Activated B cell treated with CpG ODN at 0.5 μM for 24 hours (primary cell): ENCODE measurements at places on chromosomes 5 and 9. TPM values are rescaled to one million over a fixed set of nuclear protein-coding genes. Genes with fewer than 3 reads are reported as not detected.

GRCh38 chr5:149333711-149334443, 11.4 kb upstream of the GRPEL2 start:
- no peak for DNase-seq
- H3K4me3 ChIP-seq: no peak overlapping the region
- no peak overlapping the region for H3K27ac ChIP-seq
- no peaks in the 10 kb centered on the region for H3K36me3 ChIP-seq

DNA sequence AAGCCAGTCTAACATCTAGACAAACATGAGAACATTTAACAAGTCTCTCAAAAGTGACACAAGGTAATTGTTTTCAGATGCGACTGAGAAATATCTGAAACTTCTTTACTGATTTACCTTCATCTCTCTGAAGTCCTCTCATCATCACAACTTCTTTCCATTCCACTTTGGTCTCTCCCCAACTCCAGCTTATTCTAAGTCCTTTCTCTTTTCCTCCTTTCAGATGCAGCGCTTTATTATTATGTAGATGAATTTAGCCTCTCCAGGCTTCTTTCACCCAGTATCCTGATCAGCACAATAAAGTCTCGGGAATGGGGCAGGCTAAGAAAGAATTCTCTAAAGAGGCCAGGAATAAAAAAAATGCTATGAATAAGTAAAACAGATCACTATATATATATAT, 128.0 kb downstream of the KCTD16 start:
- H3K4me3 ChIP-seq: no peak overlapping the region
- peaks cover 2% of the 10 kb centered on the region for H3K27me3 ChIP-seq
- no peaks in the 10 kb centered on the region for H3K36me3 ChIP-seq
- no peak for DNase-seq
- no peaks in the 10 kb centered on the region for H3K4me1 ChIP-seq
- no peak overlapping the region for H3K27ac ChIP-seq

- DNase-seq: no peak
- no peaks in the 10 kb centered on the region for H3K4me1 ChIP-seq
- no peak overlapping the region for H3K4me3 ChIP-seq
- no peaks in the 10 kb centered on the region for H3K27me3 ChIP-seq
These were observed 120.4 kb upstream of the FST start for GRCh38 chr5:53359916-53360517.

CAVIN4 gene
- 0.09 TPM in 1 of 2 replicates, not detected in the other for total RNA-seq

DNA sequence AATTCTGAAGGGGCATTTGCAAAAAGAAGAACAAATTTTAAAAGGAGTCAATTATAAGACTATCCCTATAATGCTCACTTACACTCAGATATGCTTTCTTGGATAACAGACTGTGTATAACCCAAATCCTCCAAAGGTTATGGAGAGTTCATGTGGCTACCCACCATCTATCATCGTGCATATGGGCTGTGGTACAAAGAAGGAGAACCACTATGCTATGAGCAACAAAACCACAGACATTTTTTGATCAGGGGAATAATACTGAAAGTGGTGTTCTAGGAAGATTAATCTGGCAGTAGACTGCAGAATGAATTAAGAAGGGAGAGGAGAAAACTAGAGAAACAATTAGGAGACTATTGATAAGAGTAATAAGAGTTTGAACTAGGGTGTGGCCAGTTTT, 16.8 kb downstream of the NR3C1 start:
- H3K4me3 ChIP-seq: no peak overlapping the region
- H3K36me3 ChIP-seq: peaks cover 62% of the 10 kb centered on the region
- H3K27ac ChIP-seq: peak overlapping the region; percentile 16
- peaks cover 75% of the 10 kb centered on the region for H3K4me1 ChIP-seq

PDCD1LG2 gene
- total RNA-seq: 2.1 and 2.8 TPM in 2 replicates

- H3K4me1 ChIP-seq: peaks cover 13% of the 10 kb centered on the region
- H3K4me3 ChIP-seq: no peak overlapping the region
- H3K36me3 ChIP-seq: no peaks in the 10 kb centered on the region
- peaks cover 28% of the 10 kb centered on the region for H3K27me3 ChIP-seq
- no peak overlapping the region for H3K27ac ChIP-seq
These were observed 4.3 kb downstream of the NTRK2 start for GRCh38 chr9:84673806-84674205.

DNA sequence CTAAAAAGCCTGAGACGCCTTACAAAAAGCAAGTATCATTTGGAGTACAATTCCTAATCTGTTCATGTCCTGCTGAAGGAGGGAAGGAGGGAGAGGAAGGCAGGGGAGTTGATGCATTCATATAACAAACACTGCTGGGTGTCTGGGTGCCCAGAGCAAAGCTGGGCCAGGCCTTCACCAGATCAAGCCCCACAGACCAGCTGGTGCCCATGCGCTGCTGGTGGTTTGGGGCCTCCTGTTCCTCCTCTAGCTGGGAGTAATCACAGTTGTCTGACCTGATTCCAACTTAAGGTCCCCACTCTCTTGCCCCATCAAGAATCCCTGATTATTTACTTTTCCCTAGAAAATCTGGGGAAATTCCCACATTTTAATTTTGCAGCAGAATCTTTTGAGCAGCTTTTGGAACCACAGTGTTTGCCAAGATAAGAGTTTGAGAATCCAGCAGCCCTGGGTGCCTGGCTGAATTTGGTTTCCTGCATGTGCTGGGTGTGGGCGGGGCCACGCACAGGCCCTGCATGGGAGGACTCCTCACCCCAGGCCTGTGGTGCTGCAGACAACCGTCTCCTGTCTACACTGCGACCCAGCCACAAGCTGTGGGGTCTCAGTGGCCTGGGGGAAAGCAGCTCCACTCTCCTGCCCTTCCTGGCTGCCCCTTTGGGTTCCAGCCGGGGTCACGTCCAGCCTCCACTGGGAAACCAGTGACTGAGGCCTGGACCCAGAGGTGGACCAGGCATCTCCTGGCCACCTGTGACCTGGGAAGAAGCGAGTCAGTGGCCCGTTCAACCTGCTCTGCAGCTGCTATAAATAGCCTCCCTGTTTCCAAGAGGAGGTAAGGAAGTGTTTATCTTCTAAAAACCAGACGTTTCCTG, 47.5 kb downstream of the NEURL1B start:
- H3K4me3 ChIP-seq: no peak overlapping the region
- DNase-seq: no peak
- peak overlapping the region; percentile 59 for H3K27ac ChIP-seq
- H3K36me3 ChIP-seq: no peaks in the 10 kb centered on the region
- no peaks in the 10 kb centered on the region for H3K27me3 ChIP-seq

F2RL1 gene
- total RNA-seq: 0.07 and 0.22 TPM in 2 replicates

DNA sequence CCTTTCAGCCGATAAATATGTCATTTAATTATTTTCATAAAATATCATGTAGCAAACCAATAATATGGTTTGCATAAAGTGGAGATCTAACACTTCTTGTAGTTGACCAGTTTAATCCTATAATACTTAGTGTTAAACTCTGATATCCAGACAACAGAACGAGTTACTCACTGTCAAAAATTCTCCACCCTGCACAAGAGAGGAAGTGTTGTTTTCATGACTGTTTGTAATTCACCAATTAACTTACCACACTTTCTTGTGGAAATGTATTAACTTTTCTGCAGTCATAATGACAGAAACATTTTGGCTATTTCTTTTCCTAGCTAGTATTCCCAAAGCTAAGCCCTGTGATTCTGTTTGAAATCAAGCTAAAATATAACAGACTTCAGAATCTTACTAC, 555.3 kb upstream of the FTMT start:
- H3K4me3 ChIP-seq: no peak overlapping the region
- H3K27me3 ChIP-seq: no peaks in the 10 kb centered on the region
- H3K4me1 ChIP-seq: no peaks in the 10 kb centered on the region
- no peak overlapping the region for H3K27ac ChIP-seq
- no peaks in the 10 kb centered on the region for H3K36me3 ChIP-seq

DNA sequence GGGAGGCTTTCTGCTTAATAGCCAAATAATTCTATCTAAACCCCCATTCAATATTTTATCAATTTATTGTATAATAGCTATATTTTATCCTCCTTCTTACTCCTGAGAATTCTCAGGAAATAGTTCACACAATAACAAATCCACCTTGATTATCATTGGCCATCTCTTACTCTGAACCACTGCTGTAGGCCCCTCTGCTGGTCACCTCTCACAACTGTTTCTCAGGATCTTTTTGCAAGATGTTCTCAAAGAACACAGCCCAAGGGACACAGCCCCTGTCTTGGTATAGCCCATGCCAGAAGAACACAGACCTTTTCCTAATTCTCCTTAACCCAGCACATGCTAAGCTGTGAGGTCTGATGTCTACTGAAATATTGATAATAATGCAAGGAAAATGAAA, 74.9 kb upstream of the HTR4 start:
- DNase-seq: no peak
- H3K4me3 ChIP-seq: no peak overlapping the region
- peaks cover 8% of the 10 kb centered on the region for H3K4me1 ChIP-seq

SMIM32 gene
- total RNA-seq: not detected in 2 replicates

DNA sequence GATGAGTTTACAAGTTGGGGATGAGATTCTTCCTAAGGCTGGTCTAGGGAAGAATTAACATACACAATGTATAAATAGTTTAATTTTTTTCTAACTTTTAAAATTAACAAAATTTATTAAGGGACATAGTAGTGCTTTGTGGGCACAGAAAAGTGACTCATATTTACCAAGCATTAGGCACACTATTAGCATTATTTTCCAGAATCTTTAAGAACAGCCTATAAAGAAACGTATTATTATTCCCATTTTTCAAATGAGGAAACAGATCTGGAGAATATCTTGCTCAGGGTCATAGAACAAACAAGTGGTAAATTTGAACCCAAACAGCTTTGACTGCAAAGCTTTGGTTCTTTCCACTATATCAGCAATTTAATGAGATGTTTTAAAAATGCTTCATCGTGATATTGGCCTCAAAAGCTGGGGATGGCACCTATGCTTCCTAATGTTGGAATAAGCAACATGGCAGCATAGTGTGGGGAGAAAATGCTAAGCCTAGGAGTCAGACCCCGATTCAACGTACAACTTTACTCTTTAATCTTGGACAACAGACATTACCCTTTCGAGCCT, 55.9 kb downstream of the ABCA1 start:
- DNase-seq: no peak
- no peak overlapping the region for H3K27ac ChIP-seq
- H3K27me3 ChIP-seq: no peaks in the 10 kb centered on the region

DNA sequence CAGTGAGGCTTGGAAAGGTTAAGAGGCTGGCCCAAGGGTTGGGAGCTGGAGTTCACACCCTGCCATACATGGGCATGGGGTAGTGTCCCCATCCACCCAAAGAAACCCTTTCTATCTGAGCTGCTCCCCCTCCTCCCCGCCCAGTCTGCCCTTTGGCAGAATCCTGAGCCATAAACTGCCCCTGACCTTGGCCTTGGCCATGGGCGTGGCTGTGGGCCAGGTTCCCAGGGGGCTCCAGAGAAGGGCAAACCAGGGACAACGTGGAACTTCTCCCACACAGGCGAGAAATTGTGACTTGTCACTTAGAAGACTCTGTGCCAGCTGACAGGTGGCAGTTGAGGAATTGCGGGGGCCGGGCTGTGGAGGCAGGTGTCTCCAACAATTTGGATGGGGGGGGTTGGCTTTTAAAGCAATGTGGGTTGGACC, 4.8 kb downstream of the FAM78A start:
- no peak for DNase-seq
- H3K4me1 ChIP-seq: peaks cover 76% of the 10 kb centered on the region
- peaks cover 23% of the 10 kb centered on the region for H3K36me3 ChIP-seq

PCDHB10 gene
- total RNA-seq: 0.07 TPM in 1 of 2 replicates, not detected in the other
